ENCODE measurements at places on chromosomes 6 and 20.

- DNase-seq = no peak
Observed at GRCh38 chr6:21202521-21202920, 391.0 kb upstream of the SOX4 start.

- DNase-seq = no peak
Observed at GRCh38 chr6:2756687-2757224, 6.0 kb upstream of the MYLK4 start.

GRCh38 chr6:44432726-44433125, 45.2 kb downstream of the CDC5L start:
- no peak for DNase-seq

DNA sequence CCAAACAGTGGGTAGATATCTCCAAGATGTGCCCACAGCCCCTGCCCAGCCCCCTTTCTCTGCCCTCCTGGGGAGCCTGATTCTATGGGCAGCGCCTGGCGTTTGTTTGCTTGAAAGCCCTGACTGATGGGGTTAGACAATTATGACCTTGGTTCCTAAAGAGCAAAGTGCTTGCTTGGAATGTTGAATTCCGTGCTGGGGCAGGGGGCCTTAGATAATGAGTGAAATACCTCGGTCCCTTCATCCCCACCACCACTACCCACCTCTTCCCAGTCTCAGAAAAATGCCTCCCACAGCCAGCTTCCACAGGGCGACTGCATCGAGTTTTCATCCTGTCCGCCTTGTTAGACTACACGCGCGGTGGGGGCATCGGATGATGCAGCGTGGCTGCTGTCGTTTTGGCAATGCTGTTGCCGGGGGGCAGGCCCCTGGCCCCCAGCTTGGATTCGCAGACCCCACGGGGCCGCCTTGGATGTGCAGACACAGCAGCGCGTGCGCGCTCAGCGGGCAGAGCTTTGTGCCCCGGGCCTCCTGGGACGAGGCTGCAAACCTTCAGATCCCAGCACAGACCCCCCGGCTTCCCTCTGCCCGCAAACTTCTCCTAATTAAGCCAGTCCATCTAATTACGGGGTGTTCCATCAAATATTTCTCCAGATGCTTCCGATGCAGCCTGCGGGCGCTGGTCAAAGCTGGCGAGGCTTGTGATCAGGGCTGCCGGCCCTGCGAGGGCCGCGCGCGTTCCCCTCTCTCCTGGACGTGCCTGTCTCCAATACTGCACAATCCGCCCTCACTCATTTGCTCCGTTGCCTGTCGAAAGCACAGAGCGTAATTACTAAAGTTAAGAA, 86.1 kb downstream of the LINC00237 start:
- DNase-seq = no peak

DNA sequence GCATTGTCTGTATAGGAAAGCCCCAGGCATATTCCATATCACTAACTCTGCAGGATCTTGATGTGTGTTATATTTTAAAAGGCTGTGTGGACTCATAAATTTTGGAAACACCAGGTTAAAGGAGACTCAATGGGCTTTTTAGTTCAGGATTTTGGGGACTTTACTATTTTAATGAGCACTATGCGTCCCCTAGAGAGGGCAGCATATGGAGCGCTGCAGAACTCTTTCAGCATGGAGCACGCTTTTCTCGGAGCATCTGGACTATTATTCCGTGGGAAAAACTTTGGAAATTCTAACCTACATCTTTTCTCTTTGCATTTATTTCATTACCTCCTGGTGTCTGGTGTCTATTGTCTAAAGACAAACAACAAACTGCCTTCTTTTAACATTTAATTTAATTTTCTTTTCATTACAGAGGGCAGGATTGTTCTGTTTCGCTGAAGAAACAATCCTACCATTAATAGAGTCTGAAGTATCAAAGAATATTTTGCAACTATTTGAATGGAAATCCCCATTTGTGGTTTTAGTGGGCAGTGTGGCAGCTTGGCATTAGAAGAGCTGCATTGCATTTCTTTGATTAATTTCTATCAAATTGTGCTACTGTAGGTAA, 399.9 kb upstream of the HSF2 start:
- no peak for DNase-seq

GRCh38 chr6:23176471-23176870, 607.1 kb downstream of the HDGFL1 start:
- no peak for DNase-seq

- no peak for DNase-seq
Observed at GRCh38 chr6:73585566-73586415, 65.0 kb upstream of the EEF1A1 start.

DNA sequence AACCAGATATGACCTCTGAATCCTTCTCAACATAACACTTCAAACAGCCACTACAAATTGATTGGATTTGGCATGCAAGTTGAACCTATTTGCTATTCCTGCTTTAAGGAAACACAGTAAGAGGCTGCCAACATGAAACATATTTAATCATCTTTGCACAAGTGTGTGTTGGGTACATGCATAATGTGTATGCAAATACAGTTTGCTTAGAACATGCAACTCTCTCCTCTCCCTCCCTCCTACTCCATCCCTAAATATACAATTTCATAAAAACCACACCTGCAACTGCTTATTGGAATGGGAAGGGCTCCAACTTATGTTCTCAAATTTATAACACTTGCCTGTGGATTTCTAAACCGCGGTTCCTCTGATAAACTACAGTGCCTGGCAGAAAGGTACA, 71.5 kb downstream of the CD83 start:
- DNase-seq = no peak

DNA sequence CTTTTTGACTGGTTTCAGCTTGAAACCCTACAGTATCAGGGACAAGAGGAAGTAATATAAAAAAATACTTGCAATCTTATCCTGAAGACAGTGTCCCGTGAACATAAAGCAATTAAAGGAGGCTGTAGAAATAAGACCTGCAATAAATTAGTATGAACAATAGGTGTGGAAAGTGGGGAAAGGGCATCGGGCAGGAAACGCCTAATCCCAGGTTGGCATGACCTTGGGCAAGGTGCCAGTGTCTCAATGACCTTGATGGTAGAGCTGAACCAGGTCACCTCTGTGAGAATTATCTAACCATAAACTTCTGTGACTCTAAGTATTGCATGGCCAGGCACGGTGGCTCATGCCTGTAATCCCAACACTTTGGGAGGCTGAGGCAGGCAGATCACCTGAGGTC, 115.2 kb downstream of the LY86 start:
- DNase-seq = no peak

- DNase-seq = peak; percentile 12
Observed at GRCh38 chr6:14542670-14543366, 425.2 kb downstream of the CD83 start.

DNA sequence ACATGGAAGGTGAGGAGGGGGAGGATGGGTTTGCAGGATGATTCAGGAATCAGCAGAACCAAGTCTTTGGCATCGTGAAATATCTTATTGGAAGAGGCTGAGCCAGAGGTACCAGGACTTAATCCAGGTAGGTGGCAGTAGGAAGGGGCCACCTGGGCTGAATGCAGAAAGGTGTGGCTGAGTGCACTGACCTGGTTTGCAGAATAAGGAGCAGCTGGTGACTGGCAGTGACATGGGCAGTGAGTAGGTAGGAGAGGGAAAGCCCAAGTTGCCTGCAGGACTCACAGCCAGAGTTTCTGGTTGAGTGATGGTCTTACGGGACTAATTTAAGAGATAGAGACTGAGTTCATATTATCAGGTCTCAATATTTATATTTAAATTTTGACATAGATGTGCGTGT, 1.1 kb upstream of the PBOV1 start:
- no peak for DNase-seq

DNA sequence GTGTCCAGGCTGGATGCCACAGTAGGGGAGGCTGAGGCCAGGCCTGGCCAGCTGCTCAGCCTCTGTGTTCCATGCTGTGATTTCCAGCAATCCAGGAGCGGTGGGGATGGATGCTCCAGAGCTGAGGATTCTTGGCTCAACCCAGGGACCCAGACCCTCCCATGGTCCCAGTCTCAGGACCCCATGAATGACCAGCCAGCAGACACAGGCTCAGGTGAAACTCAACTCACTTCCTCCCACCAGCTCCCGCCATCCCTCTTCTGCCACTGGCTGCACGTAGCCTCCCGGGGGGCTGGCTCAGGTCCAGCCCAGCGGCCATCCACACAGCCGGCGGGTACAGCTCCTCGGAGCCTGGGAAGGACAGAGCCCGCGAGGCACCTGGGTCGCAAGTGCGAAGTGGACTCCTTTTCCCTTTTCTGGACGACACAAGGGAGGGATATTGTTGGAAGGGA, 54.5 kb upstream of the DACT2 start:
- DNase-seq = no peak

GRCh38 chr6:37693546-37694250, 4.0 kb downstream of the MDGA1 start:
- no peak for DNase-seq

- DNase-seq = no peak
Observed at GRCh38 chr20:9916761-9917160, 77.9 kb upstream of the PAK5 start.

DNA sequence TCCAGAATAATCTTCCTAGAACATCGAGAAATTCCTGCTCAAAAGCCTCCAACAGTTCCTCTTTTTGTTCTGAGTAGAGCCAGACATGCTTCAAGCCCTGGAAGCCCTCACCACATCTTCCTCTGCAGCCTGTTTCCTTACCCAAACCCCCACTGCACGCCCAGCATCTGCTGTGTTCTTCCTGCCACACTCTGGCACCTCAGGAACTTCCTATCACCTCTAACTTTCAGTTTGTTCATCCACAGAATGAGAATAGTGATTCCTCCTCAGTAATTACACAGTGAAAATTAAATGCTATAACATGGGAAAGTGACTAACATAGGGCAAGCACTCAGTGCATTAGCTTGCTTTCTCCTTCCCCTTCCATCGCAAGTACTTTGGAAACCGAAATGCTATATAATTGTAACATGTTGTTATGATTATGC, 26.3 kb downstream of the C6orf89 start:
- no peak for DNase-seq

DNA sequence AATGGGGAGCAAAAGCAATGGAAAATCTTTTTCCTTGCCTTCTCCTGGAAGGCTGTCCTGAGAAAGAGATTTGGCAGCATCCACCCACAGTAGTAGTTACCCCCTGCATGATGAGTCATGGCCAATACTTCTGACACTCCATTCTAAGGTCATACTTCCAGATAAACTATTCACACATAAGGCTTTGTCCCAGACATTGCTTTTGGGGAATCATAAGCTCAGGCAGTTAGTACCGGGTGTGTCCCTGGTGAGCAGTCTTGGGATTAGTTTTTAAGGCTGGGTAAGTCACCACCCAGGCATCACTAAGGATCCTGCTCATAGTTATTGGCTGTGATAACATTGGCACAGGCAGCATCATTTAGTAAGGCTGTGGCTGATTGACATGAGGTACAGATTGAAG, 160.6 kb upstream of the GGTLC1 start:
- DNase-seq = no peak

DNA sequence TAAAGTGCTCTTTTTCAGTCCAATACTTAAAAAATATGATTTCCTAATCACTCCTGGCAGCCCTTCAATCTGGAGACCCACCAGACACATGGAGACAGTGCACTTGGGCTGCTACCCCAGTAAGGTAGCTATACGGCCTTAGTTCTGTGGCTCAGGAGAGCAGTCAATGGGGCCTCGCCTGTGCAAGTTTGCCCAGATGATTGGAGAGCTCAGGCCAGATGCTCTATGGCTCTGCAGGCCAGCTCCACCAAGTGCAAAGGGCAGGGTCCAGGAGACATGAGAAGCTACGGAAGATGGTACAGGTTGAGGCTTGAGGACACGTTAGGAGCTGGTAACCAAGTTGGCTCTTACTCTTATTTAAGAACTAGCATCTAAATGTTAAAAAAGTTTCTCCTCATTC, 30.7 kb downstream of the STK38 start:
- no peak for DNase-seq

DNA sequence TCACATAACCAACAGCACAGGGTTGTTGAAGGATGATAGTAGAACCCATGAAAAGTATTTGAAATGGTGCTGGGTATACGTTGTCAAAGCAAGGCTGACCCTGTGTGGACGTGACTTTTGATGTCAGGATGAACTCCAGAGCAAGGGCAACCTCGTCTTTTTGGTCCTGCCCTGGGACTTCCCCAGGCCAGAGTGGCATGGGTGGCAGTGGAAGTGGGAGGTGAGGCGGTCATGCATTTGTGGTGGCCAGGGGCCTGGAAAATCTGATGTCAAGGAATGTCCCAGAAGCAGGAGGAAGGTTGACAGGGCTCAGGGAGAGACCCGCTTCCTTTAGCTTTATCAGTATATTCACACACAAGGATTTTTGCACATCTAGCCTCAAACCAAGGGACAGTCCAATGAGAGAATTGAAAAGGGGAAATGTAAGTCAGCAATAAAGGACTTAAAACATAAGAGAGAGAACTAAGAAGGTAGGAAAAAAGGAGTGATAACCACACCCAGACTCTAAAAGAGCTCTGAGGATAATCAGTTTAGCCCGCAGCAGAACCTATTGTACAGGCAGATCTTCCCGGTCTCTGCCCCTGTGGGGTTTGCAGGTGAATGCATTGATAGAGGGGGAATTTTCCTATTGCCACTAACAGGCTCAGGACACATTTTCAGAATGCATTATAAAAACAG, 98.8 kb upstream of the HDGFL1 start:
- DNase-seq = no peak

DNA sequence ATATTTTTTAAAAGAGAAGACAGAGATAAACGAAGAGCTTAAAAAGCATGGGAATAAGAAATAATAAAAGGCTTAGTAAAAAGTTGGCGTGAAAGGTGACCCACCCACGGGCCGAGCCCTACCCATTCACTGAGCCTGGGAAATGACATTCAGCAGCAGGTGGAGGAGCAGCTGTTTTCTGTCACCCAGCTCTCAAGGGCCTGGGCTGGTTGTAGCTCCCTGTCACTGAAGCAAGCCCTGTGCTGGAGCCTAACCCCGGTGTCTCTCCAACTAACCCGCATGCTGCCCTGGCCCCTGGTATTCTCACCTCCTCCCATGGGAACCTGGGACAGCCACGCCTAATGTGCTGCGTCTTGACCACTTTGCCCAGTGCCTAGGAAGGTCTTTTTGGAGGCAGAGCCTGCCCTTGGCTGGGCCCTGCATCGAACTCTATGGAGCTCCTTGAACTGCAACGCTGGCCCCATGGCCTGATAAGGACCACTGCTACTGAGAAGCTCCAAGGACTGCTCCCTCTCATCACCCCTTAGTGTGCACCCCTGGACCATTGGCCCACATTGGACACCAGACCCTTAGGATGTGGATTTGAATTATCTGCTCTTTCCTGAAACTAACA, 68.8 kb upstream of the IYD start:
- no peak for DNase-seq

DNA sequence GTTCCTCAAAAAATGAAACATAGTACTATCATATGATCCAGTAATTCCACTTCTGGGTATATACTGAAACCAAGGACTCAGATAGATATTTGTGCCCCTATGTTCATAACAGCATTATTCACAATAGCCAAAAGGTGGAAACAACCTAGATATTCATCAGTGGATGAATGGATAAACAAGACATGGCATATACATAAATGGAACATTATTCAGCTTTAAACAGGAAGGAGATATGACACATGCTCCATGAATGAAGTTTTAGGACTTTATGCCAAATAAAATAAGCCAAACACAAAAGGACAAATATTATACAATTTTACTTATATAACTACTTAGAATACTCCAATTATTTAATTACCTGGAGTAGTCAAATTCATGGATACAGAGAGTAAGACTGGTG, 16.4 kb downstream of the PLCB1 start:
- no peak for DNase-seq

Measured in stimulated activated CD8-positive, alpha-beta memory T cell treated with anti-CD3 and anti-CD28 coated beads, Interleukin-15, amount 100 ng/mL, for 24 hours (primary cell).